RPMI7951 (cell line): ENCODE measurements at places on chromosomes 6 and 20. TPM values are rescaled to one million over a fixed set of nuclear protein-coding genes. Genes with fewer than 3 reads are reported as not detected.

DNA sequence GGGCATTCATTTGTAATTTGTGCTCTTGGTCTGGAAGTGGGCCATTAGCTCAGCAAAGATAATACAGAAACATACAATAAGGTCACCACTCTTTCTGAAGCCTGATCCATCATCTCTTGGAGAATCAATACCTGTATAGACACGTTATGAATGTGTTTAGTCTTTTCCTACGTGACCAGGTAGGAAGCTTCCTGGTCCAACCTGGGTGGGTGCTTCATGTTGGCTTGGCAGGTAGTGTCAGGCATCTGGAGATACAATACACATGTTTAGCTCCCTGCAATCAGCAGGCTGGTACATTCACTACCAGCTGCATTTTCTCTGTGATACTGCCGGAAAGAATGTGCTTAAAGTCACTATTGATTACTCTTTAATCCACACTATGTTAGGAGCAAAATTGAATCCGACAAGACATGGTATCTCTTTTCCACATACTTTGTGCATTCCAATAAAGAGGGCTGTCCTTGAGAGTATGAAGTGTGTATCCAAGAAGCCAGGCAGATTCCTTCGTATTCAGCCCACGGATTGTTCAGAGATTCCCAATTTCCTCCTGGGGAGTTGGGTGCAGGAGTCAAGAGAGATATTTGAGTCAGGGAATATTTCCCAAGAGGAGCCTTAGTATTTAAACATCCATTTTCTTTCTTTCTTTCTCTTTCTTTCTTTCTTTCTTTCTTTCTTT is 49.9 kb upstream of the RANBP9 start:
- no peak for DNase-seq

The HCK gene
- not detected in 2 replicates for total RNA-seq

The COL10A1 gene
- 72.6 and 96.8 TPM in 2 replicates for total RNA-seq

DNA sequence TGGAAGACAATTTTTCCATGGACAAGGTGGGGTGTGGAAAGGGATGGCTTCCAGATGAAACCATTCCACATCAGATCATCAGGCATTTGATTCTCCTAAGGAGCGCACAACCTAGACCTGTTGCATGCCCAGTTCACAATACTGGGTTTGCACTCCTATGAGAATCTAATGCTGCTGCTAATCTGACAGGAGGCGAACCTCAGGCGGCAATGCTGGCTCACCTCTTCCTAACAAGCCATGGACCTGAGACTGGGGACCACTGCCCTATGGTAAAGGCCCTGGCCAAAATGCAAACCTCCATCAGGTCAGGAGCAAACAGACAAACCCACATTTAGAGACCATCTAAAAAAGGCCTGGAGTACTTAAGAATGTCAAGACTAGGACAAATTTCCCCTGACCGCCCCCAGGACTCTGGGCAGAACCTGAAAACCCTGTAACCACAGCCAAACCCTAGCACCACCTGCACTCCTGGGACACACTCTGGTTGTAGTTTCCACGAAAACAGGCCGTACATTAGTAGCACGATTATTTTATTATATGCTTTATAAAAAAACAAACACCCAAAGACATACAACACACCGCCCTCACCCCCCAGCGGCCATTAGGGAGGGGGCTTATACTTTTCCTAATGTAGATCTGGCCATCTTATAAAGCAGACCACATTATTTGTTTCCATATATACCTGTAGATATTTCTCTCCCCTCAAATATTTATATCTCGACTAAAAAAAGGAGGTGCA is 27.3 kb downstream of the SNX5 start:
- DNase-seq = no peak
